ENCODE measurements at places on chromosomes 1 and 21. TPM values are rescaled to one million over a fixed set of nuclear protein-coding genes. Genes with fewer than 3 reads are reported as not detected.

DNA sequence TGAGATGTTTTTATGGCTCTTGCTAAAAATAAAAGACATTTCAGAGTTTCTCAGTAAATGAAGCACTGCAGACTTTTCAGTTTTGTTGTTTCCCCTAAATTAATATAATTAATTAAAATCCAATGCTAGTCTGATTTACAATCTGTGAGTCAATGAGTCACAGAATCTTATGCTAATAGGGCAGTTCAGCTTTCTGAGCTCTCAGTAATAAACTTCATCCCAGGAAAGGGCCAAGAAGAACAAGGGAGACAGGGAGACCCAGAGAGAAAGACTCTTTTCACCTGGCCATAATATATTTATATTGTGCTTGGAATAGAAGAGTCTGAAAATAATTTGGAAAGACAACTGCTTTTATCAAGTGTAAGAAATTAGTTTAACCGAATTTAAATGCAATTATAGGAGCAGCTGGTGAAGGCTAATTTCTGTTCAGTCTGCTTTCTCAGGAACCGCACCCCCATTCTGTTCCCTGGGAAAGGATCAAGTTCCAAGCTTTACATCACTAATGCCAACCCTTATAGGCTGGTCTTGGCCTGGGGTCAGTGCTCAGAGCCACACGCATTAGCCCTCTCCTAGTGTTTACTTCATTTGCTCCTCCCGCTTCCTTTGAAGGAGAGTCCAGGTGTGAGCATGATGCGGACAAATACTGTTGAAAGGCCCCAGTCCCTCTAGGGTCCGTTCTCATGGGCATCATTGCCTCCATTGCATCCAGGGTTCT lies 145.6 kb downstream of the ZBTB18 start:
- no peak for DNase-seq

DNA sequence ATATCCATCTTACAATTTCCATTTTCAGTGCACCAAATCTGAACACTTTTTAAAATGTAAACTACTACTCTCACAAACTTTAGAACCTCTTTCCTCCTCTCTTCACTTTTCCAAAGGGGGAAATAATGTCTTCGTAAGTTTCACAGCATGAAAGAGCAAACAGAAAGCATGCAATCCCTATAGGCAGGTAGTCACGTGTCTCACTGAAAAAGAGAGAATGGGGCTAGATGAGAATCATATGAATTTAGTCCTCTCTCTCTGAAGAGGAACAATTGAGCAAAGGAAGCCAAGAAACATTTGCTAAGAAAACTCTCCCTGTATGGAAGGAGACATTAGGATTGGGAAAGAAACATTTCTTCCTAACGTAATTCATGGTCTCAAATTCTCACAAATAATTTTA lies 613.9 kb downstream of the PLA2G4A start:
- DNase-seq: no peak

- DNase-seq: no peak
Measured at GRCh38 chr1:59141267-59141863, 155.5 kb upstream of the FGGY start.

DNA sequence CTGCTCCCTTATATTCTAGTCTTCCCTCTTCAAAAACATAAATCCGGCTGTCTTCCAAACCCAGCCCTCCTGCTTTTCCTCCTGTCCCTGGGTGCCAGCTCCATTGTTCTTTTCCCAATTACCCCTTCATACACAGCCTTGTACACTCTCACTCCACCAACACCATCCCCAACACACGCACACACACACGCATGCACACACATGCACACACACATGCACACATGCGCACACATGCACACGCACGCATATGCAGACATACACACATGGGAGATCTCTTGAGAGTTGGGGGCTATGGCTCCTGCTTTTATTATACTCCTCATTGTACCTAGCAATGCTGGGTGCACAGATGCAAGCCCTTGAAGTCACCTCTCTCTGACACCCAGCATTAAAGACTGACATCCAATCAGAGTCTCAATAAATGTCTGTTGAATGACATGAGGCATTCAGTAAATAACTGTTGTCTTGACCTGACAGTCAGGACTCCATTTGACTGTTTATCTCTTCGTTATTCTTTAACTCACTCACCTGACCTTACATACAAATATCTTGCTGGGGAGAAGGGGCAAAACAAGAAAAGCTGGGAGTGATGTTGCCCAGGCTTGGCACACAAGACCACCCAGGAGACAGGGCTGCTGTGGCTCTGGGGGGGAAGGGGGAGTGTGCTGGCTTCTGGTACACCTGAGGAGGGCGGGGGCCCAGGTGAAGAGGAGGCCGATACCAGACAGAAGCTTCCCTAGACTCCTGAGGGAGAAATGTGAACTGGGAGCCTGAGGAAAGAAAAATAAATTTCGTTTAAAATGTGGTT lies 16.0 kb downstream of the ABCA4 start:
- no peak for DNase-seq

- DNase-seq: no peak
Measured at GRCh38 chr1:176696109-176696508, 233.1 kb downstream of the PAPPA2 start.

GRCh38 chr1:199909137-199909536 lies 118.4 kb upstream of the NR5A2 start:
- DNase-seq: no peak

- DNase-seq: no peak
Measured at GRCh38 chr1:118826669-118827068, 161.5 kb downstream of the TBX15 start.

GRCh38 chr1:201904579-201904978 lies 15.9 kb downstream of the SHISA4 start:
- DNase-seq: no peak

DNA sequence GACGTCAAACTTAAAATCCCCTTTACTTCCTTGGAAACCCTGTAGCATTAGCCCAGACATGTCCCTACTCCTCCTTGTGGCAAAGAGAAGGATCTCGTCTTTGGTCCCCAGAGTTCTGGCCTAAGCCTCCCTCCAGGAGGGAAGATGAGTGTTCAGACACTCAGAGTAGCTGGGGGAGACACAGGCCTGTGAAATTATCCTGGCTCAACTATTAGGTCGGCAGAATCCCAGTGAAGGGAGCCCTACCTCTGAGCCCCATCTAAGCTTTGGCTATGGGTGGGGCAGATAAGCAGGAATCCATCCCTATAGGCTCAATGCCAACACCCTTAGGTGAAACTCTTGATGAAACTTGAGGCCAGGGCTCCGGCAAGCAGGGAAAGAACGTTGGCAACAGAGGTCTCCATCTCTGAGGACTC lies 1.7 kb upstream of the SFN start:
- no peak for DNase-seq

DNA sequence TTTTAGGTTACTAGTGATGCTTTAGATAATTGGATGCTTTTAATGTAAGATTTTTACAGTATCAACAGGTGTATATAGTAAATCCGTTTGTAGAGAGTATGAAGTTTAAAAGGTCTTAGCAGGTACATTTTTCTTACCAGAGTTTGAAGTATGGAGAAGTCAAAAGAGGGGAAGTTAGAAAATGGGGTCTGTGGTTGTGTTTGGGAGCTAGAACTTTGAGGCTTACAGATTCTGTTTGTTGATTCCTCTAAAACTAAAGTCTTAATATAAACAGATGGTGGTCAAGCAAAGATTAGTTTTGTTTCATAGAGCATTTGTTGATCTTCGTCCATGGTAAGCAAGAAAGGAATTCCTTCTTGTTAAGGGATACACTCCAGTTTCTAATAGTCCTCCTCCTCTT lies 35.8 kb downstream of the CDC42 start:
- DNase-seq: no peak

DNA sequence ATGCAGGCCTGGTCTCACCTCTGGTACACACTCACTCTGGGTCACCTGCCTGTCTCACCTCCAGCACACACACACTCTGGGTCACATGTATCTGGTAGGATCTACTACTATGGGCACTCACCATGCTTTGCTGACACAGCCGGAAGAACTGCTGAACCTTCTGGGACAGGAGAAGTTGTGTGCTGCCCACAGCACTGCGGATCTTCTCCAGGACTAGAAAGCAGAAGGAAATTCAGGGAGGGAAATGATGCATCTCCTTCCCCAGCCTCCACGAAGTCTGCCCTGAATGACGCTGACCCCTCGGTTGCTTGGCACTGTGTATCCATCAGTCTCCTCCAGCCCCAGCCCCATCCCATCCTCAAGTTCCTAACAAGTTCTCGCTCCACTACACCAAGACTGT lies 7.9 kb upstream of the SMIM12 start:
- DNase-seq: no peak

- DNase-seq: peak; percentile 63
Measured at GRCh38 chr1:194358208-194358581, 1171.8 kb upstream of the B3GALT2 start.

GRCh38 chr1:112954945-112955772 lies 837 bp downstream of the SLC16A1 start:
- DNase-seq: peak; percentile 87

- no peak for DNase-seq
Measured at GRCh38 chr1:3261007-3261968, 192.3 kb downstream of the PRDM16 start.

DNA sequence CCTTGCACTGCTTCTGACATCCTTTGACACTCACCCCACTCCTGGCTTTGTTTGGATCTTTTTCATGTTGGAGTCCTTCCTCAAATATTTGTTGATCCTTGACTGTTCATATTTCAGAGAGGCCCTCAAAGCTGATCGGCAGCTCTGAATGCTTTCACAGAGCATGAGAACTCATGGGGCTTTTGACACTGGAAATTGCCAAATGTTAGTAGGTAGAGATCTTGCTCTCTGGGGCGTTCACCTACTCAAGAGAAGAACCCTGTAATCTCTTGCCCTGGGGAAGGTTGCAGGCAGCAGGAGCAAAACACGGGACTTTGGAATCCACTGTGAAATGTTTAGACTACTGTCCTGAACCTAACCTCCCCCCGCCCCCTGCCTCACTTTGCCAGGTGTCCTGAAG lies 67.4 kb upstream of the STUM start:
- no peak for DNase-seq

DNA sequence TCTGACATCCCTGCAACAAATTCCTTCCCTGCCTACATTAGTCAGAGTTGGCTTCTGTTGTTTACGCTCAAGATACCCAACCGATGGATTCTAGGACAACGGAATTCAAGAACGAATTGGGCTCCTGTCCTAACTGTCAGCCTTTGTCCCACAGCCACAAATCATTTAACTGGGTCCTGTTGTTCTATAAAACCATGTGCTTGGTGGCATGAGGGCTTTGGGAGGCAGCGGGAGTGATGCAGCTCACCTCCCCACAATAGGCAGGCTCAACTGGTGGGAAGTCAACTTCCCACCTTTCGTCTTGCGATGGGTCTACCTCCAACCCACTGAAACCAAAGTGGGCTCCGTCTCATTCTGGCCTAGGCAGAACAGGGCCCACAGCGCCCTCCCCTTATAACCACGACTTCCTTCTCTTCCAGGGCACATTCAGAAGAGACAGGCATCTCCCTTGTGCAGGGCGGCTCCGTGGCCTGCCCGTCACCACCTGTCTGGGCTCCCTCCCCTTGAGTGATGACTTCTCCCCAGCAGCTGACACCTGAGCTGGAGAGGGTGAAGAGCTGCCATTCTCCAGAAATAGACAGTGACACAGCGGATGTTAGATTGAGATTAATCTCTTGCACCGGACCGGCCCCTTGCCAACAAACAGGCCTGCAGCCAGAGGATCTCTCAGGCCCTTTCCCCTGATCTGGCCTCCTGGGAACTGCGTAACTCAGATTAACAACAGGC lies 26.5 kb downstream of the LRRC38 start:
- DNase-seq: no peak

The APCS gene
- not detected for total RNA-seq

The FLAD1 gene
- total RNA-seq: 30.2 TPM

The OR2AJ1 gene
- not detected for total RNA-seq

The ZBTB8A gene
- 2.1 TPM for total RNA-seq

The SFN gene
- 0.79 TPM for total RNA-seq

The SELE gene
- not detected for total RNA-seq

The TMEM269 gene
- total RNA-seq: 0.27 TPM
